NCI-H1436 (cell line): ENCODE measurements at places on chromosomes 1 and 21.

GRCh38 chr1:217617126-217617525 is 13.8 kb downstream of the GPATCH2 start:
- no peak for DNase-seq

GRCh38 chr1:32126770-32127169 is 18.9 kb downstream of the KPNA6 start:
- no peak for DNase-seq

DNA sequence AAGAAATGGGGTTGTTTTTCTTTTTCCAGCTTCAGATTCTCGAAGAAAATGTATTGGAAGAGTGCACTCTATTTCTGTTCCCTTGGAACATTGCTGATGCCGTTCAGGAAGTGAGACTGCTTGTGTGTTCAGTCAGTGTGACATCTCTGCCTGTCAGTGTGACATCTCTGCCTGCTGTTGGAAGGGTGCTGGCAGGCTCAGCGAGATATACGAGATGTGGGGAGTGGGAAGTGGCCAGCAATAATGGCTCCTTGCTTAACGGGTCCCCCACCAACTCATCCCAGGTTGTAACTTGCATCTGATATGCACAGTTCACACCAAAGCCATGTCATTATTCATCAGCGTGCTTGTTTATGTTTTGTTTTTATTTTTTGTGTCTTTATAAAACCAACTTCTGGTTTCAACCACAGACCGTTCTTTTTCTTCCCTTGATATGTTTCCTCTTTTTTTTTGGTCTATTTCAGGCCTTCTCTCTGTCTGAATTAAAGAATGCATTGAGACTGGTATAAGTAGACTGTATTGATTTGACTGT is 145.4 kb downstream of the GALNT2 start:
- DNase-seq, result no peak

- no peak for DNase-seq
These were observed 143.1 kb downstream of the PLPP3 start for GRCh38 chr1:56436296-56436695.

- DNase-seq, result no peak
These were observed 18.2 kb downstream of the RXRG start for GRCh38 chr1:165426745-165427144.

DNA sequence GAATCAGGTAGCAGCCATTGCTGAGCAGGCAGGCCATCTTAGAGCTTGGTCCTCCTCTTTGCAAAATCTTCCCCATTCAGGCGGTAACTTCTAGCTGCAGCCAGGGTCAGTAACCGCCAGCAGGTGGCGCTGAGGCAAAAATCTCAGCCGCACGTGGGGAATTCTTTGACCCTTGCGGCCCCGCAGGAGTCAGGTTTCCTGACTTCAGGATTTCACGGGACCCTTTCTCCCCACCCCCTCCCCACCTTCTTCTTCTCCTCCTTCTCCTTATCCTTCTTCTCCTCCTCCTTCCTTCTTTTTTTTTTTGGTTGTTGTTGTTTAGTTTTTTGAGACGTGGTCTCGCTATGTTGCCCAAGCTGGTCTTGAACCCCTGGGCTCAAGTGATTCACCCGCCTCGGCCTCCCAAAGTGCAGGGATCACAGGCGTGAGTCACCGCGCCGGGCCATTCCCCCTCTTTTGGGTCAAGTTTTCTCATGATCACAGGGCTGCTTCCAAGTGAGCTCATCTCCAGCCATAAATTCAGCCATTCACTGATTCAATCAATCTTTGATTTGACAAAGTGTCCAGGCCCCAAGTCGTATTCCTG is 33.4 kb upstream of the TENT5B start:
- DNase-seq, result peak; percentile 54

GRCh38 chr21:44294391-44295162 is 5.3 kb upstream of the PFKL start:
- no peak for DNase-seq

DNA sequence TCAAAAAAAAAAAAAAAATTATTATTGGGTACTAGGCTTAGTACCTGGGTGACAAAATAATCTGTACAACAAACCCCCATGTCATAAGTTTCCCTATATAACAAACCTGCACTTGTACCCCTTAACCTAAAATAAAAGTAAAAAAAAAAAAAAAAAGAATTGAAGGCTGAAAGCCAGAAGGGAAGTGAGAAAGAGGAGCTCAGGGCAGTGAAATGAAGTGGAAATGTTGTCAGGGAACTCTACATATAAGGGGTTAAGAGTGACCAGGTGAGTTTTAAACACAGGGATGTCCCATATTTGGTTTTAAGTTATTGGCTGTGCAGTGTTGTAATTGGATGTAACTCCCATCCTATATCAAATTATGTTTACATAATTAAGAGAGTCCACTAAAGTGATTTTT is 85.7 kb upstream of the ABCD3 start:
- no peak for DNase-seq

- no peak for DNase-seq
These were observed 43.2 kb upstream of the PLA2G4A start for GRCh38 chr1:186785503-186785902.

DNA sequence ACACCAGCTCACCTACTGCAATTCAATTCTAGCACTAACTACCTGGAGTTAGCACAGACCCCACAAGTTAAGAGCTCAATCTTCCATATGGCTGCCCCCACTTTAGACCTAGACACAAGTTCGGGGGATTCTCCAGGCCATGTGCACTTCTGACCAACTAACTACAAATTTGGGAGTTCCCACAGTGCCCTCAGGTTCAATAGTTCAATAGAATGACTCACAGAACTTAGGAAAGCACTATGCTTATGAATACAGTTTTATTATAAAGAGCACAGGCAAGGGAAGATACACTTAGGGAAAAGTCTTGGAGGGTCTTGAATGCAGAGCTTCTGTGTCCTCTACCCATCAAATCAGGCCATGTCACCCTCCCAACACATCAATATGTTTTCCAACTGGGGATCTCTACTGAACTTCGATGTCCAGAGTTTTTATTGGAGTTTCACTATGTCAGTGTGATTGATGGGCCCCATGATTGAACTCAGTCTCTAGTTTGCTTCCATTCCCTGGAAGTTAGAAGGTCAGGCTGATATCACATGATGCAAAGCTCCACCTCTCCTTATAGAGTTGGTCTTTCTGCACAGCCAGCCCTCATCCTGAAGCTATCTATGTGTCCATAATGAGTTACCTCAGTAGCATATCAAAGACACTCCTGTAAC is 46.1 kb downstream of the RAVER2 start:
- no peak for DNase-seq

GRCh38 chr1:152344438-152344837 is 15.4 kb downstream of the FLG2 start:
- DNase-seq, result no peak

- DNase-seq, result no peak
These were observed 176.9 kb upstream of the CAMK1G start for GRCh38 chr1:209406595-209406994.

- no peak for DNase-seq
These were observed 64.1 kb downstream of the LRRC8D start for GRCh38 chr1:89884718-89885596.

- DNase-seq, result no peak
These were observed 143.2 kb downstream of the RASAL2 start for GRCh38 chr1:178237121-178237520.

DNA sequence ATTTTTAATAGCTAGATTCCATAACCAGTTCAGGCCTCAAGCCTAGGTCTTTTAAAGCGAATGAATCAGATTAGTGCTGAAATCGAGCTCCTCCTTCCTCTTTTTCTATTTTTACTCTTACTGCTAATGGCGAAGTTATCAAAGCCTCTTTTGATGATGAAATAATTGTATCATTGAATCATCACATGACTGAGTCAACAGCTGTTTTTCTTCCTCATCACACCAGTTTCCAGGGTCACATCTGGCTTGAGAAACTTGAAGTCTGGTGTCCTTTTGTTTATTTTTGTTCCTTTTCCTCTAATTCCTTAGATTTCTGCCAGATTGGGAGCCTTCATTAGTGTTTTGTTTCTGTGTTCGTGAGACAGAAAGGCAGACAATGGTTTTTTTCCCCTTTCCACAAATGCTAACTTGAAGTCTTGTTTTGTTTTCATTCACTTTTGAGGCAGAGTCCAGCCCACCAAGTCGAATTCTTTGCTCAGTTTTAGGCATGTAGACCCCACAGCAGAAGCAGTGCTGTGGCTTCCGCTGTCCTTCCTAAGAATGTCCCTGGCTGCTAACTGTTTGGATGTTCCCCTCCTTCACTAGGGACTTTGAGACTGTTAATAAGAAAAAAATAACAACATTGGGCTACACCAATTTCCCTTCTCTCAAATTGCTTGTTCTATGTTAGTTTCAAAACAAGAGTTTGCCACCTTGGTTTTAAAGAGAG is 51.9 kb upstream of the FMOD start:
- DNase-seq, result no peak

- no peak for DNase-seq
These were observed 124.9 kb upstream of the SMYD2 start for GRCh38 chr1:214155987-214156625.

GRCh38 chr1:68796888-68797287 is 300.0 kb upstream of the DEPDC1 start:
- no peak for DNase-seq

DNA sequence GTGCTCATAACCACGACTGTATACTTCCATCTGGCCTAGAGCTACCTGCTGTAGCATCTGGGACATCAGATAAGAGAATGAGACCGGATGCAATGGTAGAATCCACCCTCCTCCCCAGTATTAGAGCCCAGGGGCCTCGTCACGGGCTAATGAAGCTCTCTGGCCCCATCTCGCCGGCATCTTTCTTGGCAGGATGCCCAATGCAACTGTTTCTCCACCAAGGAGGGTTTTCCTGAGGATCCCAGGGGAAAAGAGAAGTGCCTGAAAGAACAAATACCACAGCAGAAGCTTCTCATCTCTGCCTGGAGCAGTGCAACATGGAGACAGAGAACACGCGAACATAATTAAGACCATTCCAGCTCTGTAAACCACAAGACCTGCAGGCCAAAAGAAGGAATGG is 80.0 kb downstream of the VWA5B1 start:
- peak; percentile 67 for DNase-seq

- no peak for DNase-seq
These were observed 10.4 kb downstream of the SLC30A10 start for GRCh38 chr1:219917851-219918466.

- DNase-seq, result no peak
These were observed 351.9 kb downstream of the S1PR1 start for GRCh38 chr1:101588677-101589076.

DNA sequence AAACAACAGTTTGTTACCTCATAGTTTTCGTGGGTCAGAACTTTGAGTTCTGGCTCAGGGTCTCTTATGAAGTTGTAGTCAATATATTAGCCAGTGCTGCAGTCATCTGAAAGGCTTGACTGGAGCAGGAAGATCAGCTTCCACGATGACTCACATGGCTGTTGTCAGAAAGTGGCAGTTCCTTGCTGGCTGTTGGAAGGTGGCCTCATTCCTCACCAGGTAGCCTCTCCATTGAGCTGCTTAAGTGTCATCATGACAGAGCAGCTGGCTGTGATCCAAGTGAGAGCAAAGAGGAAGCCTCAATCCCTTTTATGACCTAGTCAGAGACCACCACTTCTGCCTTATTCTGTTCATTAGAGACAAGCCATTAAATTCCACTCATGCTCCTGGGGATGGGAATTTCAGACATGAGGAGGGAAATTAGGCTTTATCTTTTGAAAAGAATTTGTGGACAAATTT is 5.6 kb downstream of the OSBPL9 start:
- peak; percentile 30 for DNase-seq
